ENCODE measurements at places on chromosomes 11 and 22. TPM values are rescaled to one million over a fixed set of nuclear protein-coding genes. Genes with fewer than 3 reads are reported as not detected.

The CSTPP1 gene
- 15.2 TPM for total RNA-seq

The WDR74 gene
- 36.8 TPM for total RNA-seq

The DTX4 gene
- total RNA-seq: 14.8 TPM

The HPX gene
- 0.31 TPM for total RNA-seq

The KREMEN1 gene
- total RNA-seq: 113 TPM

The CCDC83 gene
- not detected for total RNA-seq

The HEPHL1 gene
- total RNA-seq: not detected

The WBP2NL gene
- 2.8 TPM for total RNA-seq

The INS gene
- total RNA-seq: not detected

The STK33 gene
- 8.2 TPM for total RNA-seq

The ARHGAP20 gene
- 5.5 TPM for total RNA-seq

The IGF2 gene
- 1,514 TPM for total RNA-seq

The MYEOV gene
- total RNA-seq: 1.3 TPM
